Upper lobe of right lung (tissue), 1 donor: ENCODE measurements at places on chromosomes 3 and 15. TPM values are rescaled to one million over a fixed set of nuclear protein-coding genes. Genes with fewer than 3 reads are reported as not detected.
A peak's percentile ranks its signal among the peaks of the same experiment; 100 is the strongest.

Gene ADGRG7
- total RNA-seq = not detected

Gene CYP11A1
- total RNA-seq = 1.1 TPM

Gene MESP2
- not detected for total RNA-seq

GRCh38 chr15:37792351-37792750 lies 142.1 kb upstream of the TMCO5A start:
- no peak for DNase-seq

- DNase-seq = no peak
Measured at GRCh38 chr15:47688573-47689086, 28.7 kb upstream of the SEMA6D start.

DNA sequence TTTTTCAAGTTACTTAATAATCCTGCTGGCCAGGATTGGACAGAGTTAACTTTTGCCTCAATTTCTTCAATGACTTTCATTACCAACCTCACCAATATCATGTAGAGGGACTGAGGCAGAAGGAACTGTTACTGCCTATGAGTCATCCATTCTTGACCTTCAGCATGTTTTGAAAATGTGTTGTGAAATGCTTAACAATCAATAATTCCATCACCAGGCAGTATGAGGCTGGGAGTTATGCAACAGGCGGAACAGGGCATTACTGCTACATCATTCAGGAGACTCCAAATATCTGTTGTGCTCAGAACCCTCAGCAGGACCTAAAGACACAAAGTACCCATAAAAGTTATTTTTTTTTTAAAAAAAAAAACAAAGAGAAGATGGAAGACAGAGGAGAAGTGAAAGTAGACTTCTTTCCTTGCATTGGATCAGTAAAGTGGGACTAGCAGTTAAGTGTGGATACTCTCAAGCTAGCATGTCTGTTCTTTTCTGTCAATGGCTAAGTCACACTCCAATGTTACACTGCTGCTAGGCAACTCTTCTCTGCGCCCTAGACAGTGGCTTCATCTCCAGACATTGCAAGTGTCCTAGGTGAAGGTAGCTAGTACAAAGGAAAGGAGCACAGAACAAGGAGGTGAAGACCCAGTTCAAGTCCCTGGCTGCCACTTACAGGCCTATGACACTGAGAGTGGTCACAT lies 184.9 kb upstream of the LPP start:
- DNase-seq = no peak

DNA sequence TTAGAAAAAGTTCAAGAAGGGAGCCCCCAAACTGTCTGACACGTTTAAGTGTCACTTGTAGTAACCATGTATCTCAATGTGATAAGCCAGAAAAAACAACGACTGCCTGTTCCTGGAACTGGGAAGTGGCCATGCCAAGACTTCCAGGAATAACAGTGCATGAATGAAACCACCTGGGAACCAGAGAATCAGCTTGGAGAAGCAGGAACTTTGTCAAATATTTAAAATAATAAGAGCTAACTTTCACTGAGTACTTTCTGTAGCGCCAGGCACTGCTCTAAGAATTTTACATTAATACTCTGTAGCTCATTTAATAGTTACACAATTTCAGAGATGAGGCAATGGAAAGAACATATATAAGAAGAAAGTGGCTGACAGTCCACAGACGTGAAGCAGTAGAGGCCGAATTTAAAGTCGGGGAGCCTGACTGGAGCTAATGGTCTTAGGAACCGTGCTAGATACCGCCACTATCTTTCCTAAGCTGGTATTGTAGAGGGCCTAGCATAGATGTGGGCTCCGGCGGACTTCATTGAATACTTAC lies 876 bp downstream of the PLSCR1 start:
- DNase-seq = no peak

- DNase-seq = peak; percentile 67
Measured at GRCh38 chr3:157089455-157090221, 70.3 kb downstream of the CCNL1 start.

GRCh38 chr15:67192185-67192820 lies 62.2 kb downstream of the AAGAB start:
- no peak for DNase-seq

- no peak for DNase-seq
Measured at GRCh38 chr3:40468018-40468417, 8.9 kb upstream of the ZNF619 start.
